Transverse colon (tissue), 4 donors: ENCODE measurements at places on chromosomes 5 and 9. TPM values are rescaled to one million over a fixed set of nuclear protein-coding genes. Genes with fewer than 3 reads are reported as not detected.

MEIKIN gene
- total RNA-seq: not detected

ACSL6 gene
- 0.64 TPM for total RNA-seq

- no peak for DNase-seq
Measured at GRCh38 chr5:135443161-135443960, 3.8 kb downstream of the DCANP1 start.

PLAC8L1 gene
- not detected for total RNA-seq

DNA sequence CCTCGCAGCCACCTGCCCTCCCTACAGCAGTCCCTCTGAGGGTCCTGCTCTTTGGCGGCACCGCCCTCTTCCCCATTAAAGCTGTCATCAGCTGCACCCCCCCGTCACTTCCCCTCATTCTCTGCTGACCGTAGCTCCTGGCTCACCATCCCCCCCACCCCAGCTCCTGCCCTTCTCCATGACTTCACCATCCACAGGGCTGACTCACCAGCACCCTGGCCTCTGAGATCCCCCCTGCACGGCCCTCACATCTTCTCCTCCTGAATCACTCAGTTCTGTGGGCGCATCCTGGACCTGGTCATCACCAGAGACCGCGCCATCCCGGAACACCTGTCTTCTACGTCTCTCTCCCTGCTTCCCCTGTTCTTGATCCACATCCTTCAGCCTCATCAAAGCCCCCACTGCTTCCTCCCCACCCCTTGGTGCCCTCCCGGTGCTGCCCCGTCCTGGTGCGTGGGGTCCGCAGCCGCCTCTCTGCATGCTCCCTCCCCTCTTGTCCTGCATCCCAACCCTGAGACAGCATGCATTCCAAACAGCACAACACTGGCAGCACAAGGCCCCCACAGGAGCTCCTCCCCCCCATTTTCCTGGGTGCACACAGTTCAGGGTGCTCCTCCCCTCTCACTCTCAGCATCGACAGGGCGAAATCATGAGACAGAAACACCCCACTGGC is 12.9 kb downstream of the FLT4 start:
- no peak for DNase-seq

DNA sequence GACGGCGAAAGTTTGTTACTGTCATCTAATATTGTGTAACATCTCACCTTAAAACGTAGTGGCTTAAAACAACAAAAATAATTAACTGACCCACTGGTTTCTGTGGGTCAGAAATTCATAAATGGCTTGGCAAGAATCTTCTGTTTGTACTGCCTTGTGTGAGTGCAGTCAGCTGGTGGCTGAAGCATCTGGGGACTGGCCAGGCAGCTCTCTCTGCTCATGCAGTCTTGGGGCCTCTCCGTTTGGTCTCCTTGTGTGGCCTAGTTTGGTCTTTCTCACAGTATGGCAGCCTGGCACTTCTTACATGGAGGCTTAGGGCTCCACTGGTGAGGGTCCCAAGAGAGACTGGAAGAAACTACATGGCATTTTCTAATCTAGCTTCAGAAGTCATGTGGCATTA is 49.0 kb upstream of the CTXN3 start:
- no peak for DNase-seq

GRCh38 chr5:13745508-13745907 is 199.0 kb downstream of the DNAH5 start:
- no peak for DNase-seq

DNA sequence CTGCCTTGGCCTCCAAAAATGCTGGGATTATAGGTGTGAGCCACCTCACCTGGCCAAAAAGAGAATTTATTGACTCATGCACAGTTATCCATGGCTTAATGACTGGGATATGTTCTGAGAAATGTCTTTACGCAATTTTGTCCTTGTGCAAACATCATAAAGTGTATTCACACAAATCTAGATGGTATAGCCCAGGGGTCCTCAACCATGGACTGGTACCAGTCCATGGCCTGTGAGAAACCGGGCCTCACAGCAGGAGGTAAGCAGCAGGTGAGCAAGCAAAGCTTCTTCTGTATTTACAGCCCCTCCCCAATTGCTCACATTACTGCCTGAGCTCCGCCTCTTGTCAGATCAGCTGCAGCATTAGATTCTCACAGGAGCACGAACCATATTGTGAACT is 12.4 kb upstream of the SIL1 start:
- no peak for DNase-seq

- no peak for DNase-seq
Measured at GRCh38 chr9:131942146-131942720, 137.4 kb downstream of the MED27 start.

DNA sequence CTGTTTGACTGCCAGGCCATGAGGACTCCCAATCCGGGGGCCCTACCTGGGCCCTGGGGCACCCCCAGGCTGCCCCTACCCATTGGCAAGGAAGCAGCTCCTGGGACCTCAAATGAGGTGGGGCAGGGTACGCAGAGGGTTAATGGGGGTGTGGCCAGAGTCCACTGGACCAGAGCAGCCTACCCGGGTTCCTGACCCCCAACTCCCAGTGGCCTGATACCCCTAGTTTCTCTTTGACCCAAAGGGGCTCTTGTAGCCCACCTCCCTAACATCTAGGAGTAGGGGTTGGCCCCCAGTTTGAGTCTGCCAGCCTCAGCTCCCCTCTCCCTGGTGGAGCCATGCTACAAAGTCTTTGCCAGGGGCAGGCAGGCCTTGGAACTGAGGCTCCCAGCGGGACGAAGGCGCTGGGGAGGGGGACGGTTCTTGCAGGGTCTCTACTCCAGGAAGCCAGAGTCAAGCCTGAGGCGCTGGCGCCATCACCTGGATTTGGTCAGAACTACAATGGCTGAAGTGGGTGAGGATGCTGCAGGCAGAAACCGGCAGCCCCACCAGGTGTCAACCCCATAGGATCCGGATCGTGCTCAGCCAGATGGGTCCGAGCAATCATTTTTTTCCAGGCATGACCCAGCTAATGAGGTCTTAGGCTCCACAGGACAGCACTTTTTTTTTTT is 8.4 kb upstream of the CERCAM start:
- DNase-seq: peak; percentile 29

TXN gene
- total RNA-seq: 103 TPM

DNA sequence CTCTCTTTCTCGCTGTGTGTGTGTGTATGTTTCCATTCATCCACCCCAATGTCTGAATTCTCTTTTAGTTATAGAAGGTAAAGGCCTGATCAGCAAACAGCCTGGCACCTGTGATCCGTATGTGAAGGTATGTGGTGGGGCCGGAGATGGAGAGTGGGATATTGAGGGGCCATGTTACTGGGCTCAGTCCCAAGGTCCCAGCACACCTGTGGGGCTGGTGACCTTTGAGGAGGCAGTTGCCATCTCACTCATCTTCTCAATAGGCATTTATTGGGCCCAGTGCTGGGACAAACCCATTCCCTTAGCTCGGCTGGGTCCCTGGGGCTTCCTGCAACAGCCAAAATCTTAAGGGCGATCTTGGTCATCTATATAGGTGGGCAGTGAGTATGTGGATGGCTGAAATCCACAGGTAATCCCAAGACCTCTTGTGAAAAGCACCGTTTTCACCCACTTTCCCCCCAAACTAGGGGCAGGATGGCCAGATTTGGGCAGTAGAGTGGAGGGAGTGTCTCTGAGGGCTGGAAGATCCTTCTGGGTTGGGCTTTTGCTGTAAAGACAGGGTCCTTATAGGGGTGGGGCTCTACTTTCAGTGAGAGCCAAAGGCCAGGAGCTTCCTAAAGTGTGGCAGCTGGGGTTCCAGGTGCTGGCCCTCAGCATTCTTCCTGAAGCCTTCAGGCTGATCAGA is 19.6 kb downstream of the RGS3 start:
- DNase-seq: no peak

DNA sequence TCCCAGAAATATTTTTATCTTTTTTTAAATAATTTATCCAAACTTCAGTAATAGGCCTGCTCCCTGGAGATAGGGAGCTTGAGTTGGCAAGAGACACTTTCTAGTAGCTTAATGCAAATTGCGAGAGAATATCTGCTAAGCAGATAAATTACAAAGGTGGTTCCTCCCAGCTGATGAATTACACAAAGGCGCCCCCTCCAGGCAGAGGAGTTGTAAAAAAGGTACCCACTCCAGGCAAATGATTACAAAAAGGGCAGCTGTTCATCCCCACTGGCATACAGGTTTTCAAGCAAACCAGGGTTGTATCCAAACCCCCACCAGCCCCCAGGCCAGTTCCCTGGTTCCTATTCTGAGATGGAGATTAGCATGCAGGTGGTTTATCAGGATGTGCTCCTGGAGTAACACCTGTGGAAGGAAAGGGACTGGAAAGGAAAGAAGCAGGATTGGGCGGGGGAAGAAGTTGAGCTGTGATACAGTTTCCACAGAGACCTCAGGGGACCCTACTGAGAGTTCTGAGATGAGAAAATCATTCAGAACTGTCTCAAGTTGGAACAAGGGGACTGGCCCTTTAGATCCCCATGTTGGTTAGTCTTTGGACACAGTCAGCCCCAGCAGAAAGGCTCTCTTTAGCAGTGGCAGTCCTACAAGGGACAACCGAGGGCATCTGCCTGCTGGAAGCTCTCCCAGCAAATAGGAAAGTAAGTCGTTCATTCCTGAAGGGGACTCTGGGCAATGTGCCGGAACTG is 25.5 kb downstream of the ESM1 start:
- peak; percentile 9 for DNase-seq

DNA sequence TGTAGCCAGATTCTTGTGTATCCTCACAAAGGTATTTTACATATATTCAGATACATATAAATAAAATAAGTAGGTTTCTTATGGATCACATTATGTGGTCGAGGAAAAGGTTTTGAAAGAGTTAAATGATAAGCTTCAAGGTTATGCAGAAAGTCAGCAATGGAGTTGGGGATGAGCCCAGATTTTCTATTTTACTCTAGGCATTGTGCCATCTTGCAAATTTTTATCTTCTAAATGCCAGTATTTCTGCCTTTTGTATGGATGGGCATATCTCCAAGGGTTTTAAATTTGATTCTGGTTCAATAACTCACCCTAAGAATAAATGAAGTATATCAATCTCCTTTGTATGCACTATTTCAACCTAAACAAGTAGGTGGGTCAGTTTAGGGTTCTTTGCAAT is 410.7 kb downstream of the DMRTA1 start:
- no peak for DNase-seq

GRCh38 chr5:9557696-9558095 is 11.8 kb upstream of the SEMA5A start:
- DNase-seq: no peak

- peak; percentile 65 for DNase-seq
Measured at GRCh38 chr9:137694962-137695875, 76.4 kb downstream of the EHMT1 start.

GRCh38 chr5:62030326-62030725 is 275.7 kb upstream of the KIF2A start:
- no peak for DNase-seq

PCDHGA10 gene
- total RNA-seq: 6.0 TPM

DNA sequence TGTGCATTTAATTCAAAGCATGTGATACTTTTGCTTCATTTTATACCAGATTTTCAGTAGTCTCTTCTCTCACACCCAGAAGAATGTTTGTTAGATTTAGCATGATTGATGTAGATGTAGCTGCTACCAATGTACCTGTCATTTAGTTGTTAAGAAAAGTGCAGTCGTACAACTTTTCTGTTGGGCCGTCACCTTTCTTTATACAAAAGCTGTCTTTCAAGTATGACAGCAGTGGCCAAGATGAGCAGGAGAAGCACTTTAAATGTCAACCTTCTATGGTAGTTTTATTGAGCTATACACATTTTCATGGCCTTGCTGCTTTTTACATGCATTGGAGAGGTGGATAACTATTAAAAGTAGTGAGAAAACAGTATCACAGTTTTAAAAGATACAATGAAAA is 77.7 kb upstream of the PTPRD start:
- no peak for DNase-seq
